Pericardium fibroblast (primary cell): ENCODE measurements at places on chromosomes 2 and 18. TPM values are rescaled to one million over a fixed set of nuclear protein-coding genes. Genes with fewer than 3 reads are reported as not detected.

Gene SMCHD1
- 22.1 and 33.1 TPM in 2 replicates for total RNA-seq

Gene COQ10B
- total RNA-seq: 23.8 and 28.1 TPM in 2 replicates

Gene GAD1
- total RNA-seq: not detected in 2 replicates

Gene RNMT
- 13.5 and 16.2 TPM in 2 replicates for total RNA-seq

Gene SEPTIN2
- 289 and 409 TPM in 2 replicates for total RNA-seq

Gene SGPP2
- total RNA-seq: not detected in 2 replicates

Gene ZAP70
- total RNA-seq: 2.2 TPM in 1 of 2 replicates, not detected in the other

Gene TMEM163
- total RNA-seq: under 0.01 TPM in 1 of 2 replicates, not detected in the other

Gene LRRTM1
- 0.23 TPM in 1 of 2 replicates, not detected in the other for total RNA-seq

Gene SDC1
- 1.8 and 4.0 TPM in 2 replicates for total RNA-seq

Gene PMS1
- total RNA-seq: 6.0 and 6.2 TPM in 2 replicates

Gene RPRM
- total RNA-seq: 1.2 TPM in 1 of 2 replicates, not detected in the other

Gene PRSS56
- total RNA-seq: not detected in 2 replicates

Gene REG1B
- not detected in 2 replicates for total RNA-seq

Gene LOXHD1
- total RNA-seq: not detected in 2 replicates

Gene COLEC11
- 1.4 and 8.9 TPM in 2 replicates for total RNA-seq

Gene SLC9A4
- not detected in 2 replicates for total RNA-seq

Gene C2orf72
- 0.09 and 0.70 TPM in 2 replicates for total RNA-seq

Gene CTAGE1
- under 0.01 TPM in 1 of 2 replicates, not detected in the other for total RNA-seq
